AG10803 (cell line): ENCODE measurements at places on chromosomes 6 and 20.

DNA sequence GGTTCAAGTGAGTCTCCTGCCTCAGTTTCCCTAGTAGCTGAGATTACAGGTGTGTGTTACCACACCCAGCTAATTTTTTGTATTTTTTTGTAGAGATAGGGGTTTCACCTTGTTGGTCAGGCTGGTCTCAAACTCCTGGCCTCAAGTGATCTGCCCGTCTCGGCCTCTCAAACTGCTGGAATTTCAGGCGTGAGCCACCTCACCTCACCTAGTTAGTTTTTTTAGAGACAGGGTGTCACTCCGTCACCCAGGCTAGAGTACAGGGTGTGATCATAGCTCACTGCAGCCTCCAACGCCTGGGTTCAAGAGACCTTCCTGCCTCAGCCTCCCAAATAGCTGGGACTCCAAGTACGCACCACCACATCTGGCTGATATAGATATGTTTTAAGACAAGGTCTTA lies 22.9 kb downstream of the SYTL3 start:
- no peak for DNase-seq

DNA sequence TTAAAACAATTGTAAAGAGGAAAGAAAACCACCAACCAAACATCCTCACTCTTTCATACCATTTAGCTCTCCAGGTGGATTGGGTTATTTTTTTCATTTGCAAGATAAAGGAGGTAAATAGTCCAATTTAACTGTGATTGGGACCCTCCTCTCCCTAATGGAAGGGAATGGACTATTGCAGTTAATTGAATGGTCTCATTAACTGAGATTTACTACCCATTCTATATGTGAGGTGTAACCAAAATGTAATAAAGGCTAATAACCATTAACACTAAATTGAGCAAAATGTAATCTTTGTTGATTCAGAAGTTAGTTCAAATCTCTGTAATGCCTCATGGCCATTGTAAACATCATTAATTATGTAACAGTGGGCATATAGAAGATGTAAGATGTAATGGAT lies 105.0 kb downstream of the KLHL32 start:
- DNase-seq = no peak

DNA sequence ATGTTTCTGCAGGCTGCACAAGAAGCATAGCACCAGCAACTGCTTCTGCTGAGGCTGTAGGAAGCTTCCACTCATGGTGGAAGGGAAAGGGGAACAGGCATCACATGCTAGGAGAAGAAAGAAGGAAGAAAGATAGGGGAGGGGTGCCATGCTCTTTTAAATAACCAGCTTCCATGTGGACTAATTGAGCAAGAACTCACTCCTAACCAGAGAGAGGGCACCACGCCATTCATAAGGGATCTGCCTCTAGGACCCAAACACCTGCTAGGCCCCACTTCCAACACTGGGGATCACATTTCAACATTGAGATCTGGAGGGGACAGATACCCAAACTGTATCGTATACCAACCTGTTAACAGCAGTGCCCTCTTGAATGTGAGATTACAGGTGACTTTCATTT lies 46.9 kb upstream of the ARMC2 start:
- no peak for DNase-seq

DNA sequence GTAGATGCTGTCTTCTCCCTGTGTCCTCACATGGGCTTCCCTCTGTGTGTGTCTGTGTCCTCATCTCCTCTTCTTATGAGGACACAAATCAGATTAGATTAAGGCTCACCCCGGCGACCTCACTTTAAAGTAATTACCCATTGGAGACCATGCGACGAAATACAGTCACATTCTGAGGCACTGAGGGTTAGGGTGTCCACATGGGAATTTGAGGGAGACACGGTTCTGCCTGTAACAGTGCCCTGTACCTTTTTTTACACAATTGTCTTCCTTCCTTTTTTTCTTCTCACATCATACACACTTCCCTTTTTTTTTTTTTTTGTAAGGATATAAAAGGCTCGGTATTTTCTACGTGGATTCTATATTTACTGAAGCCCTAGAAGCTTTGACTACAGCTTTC lies 48.9 kb downstream of the DEK start:
- DNase-seq = no peak

- DNase-seq = no peak
These were observed 1081.7 kb downstream of the KIF16B start for GRCh38 chr20:15491575-15491974.

GRCh38 chr6:133240511-133241085 lies 559 bp upstream of the EYA4 start:
- no peak for DNase-seq

GRCh38 chr6:110201151-110201884 lies 21.1 kb downstream of the CDC40 start:
- no peak for DNase-seq

GRCh38 chr20:53950031-53950430 lies 120.4 kb downstream of the BCAS1 start:
- no peak for DNase-seq

DNA sequence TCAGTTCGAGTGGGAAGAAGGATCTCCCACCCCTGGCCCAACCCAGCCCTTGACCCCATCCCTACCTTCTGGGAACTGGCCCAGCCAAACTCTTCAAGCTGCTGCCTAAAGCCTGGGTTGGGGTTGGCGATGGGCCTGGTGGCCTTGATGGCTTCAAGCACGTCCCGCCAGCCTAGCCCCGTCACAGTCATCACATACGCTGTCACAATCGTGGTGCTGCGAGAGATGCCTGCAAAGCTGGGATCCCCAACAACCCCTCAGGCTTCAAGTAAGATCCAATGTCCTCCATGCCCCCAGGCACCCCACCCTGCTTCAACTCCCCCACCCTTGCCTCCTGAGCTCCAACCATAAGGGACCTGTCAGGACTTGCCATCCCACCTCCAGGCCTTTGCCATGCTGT lies 7.8 kb downstream of the DUSP15 start:
- no peak for DNase-seq

GRCh38 chr6:127520066-127520465 lies 931 bp upstream of the MTCL3 start:
- DNase-seq = no peak

DNA sequence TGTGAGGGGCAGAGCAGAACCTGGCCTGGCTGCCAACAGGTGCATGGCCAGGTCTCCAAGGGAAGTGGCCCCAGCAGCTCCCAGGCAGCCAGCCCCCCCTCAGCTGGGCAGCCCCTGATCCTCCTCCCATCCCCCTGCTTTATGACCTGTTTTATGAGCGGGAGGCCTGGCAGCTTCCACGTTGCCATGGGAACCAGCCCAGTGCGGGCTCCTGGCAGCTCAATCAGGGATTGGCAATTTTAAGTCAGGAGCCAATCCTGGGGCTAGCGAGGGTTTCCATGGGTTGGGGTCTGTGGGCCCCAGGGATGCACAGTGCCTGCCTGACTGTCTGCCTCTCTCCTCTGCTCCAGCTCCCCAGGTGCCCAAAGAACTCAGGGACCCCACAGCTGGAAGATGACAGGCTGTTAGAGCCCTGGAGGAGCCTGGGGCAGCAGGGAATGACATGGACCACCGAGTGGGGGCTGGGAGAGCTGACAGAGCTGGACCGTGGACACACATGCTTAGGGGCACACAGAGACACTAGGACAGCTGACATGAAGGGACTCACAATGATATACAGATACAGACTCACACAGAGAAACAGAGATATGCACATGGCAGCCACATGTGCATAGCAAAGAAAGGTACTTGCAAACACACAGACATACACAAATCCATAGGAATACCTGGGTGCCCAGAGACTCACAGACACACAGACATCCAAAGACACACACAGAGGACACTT lies 56.5 kb upstream of the SIRPA start:
- no peak for DNase-seq

DNA sequence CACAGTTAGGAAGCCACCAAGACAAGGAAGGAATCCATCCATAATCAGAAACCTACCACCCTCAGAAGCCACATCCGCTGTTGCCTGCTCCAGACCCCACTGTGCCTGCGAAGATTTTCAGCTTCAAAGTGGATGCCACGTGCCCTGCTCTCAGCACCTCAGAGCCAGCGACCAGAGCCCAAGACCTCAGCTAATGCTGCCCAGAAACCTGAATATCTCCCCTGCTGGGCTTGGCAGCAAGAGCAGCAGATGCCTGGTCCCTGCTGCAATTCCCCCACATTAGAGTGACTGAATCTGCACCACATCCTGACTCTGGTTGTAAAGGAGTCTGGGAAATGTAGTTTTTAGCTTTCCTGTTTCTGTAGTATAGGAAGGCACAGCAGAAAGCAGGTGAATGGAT lies 10.7 kb upstream of the ULBP3 start:
- DNase-seq = no peak

DNA sequence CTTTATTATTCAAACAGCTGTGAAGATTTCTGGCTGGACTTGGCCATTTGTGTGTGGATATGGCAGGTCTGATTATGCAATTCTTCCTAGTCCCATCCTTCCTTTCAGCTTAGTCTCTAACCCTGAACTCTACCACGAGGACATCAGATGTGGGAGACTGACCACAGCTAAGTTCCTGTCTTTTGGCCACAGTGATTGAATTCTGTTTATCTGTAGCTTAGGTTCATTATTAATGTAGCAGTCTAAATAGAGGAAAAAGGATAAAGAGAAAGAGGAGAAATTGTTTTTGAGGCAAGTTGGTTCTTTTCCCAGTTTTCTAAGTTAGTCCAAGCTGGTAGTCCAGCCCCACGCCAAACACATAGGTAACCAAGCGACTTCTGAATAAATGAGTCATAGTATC lies 598.9 kb downstream of the RFPL4B start:
- DNase-seq = peak; percentile 61

GRCh38 chr6:4078691-4079471 lies at the start of gene FAM217A:
TSS of gene FAM217A (minus strand) at chr6:4079137. CDS start at chr6:4077414, 1,723 bp downstream.
- DNase-seq = no peak

GRCh38 chr6:13303668-13304017 lies 24.7 kb downstream of the TBC1D7 start:
- peak; percentile 31 for DNase-seq

DNA sequence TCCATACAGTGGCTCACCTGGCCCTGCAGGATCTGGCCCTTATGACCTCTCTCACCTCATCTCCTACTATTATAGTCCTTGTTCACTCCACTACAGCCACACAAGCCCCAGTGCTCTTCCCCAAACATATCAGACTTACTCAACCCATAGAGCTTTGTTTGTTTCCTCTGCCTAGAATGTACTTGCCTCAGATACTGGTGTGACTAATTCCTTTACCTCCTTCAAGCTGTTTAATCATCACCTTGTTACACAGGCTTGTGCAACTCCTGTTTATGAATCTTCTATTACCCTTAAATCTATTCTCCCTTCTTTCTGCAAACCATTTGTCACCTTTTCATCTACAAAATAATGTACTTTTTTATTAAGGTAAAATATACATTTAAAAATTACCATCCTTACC lies 3.2 kb downstream of the DEFB125 start:
- DNase-seq = no peak

GRCh38 chr6:148693882-148694484 lies 52.8 kb upstream of the UST start:
- DNase-seq = no peak

GRCh38 chr20:32678948-32679347 lies 5.2 kb upstream of the C20orf203 start:
- DNase-seq = peak; percentile 83

DNA sequence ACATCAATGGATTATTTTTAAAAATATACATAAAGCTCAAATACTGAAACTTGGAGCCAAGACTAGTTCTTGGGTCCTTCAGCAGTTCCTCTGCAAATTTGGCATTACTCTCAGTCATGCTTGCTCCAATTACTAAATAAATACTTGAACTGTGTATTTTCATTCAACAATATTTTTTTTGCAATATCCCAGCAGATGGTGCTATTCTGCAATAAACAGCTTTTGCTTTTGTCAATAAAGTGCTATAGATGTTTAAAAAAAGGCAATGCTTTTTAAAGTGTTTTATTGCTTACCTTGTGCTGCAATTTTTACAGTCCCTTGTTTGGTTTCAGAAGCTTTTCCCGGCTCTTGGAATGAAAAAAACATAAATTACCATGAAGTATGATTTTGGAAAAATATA lies 243.4 kb downstream of the TRDN start:
- no peak for DNase-seq

- peak; percentile 39 for DNase-seq
These were observed 13.6 kb downstream of the GINS1 start for GRCh38 chr20:25421102-25421501.

- DNase-seq = no peak
These were observed 232.4 kb upstream of the FOXQ1 start for GRCh38 chr6:1079525-1079924.

DNA sequence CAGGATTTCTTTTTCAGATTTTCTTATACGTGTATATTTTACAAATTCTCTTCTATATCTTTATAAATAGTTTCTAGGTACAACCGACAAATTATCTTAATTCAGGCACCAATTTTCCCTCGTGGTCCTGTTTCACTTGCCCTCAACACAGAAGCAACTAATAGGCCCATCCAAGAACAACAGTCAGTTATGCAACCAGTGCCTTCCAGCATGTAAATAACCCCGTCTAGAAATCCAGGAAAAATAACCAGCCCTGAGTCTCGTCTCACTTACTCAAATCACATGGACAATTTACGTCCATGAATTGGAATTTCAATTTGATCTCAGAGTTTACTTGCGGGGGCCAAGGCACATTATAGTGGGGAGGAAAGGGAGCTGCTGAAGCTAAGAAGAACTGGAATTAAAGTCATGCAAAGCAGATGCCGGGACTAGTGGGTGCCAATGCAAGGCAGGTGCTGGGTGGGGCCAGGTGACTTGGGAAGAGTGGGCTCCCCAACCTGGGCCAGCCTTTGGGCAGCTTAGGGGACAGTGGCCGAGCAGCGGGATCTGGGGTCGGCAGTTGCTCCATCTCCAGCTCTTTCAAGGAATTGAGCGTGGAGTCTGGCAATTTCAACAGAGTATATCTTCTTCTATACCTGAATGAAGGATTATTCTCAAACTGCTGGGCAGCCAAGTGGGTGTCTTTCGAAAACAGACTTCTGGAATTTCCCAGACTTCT lies 121.7 kb downstream of the EDN3 start:
- DNase-seq = no peak

- no peak for DNase-seq
These were observed 11.0 kb upstream of the HINT3 start for GRCh38 chr6:125945378-125946141.

- peak; percentile 51 for DNase-seq
These were observed 333.0 kb downstream of the RFPL4B start for GRCh38 chr6:112680091-112680490.

- no peak for DNase-seq
These were observed 977 bp upstream of the SMAP1 start for GRCh38 chr6:70666706-70667105.

DNA sequence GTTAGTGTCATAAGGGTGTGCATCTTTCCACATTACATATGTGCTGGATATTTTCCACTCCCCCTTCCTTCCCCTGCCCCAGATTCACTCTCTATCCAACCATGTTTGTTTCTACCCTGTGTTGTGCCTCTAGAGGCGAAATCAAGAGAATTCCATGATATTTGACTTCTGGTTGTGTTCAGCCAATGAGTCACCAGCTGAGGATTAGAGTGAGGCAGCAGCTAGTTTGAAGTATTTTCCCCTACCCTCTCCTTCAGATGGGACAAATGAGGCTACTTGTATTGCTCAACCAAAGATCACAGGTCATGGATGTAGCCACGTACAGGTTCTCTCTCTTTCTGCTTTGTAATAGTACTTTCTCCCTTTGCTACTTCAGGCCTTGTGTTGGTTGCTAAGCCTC lies 24.5 kb upstream of the OR2J2 start:
- DNase-seq = no peak
